ENCODE measurements at places on chromosomes 3 and 15. TPM values are rescaled to one million over a fixed set of nuclear protein-coding genes. Genes with fewer than 3 reads are reported as not detected.

DNA sequence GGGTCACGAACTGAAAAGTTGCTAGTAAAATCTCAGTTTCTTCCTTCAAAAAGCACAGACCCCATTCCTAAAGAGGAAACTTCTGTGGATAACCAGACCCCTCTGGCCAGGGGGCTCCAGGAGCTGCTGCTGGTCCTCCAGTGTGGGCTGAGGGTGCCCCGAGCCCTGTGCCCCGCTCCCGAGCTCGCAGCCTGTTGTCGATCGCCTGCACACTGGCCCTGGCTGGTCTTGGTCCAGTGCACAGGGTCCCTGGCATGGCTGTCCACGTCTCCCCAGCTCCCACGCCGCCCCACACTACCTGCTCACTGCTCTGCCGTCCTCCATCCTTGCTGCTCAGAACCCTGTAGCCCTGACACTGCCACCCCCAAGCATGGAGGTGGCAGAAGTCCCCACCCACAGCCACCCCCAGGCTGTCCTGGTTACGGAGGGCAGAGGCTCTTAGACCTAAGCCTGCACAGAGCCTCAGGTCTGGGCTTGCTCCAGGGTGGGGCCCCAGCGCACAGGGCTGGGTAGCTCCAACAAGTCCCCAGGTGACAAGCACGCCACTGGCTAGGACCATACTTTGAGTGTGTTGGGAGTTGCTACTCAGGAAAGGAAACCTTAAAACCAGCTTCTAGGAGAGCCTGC lies 87.0 kb downstream of the PLXNA1 start:
- peak; percentile 85 for ATAC-seq

DNA sequence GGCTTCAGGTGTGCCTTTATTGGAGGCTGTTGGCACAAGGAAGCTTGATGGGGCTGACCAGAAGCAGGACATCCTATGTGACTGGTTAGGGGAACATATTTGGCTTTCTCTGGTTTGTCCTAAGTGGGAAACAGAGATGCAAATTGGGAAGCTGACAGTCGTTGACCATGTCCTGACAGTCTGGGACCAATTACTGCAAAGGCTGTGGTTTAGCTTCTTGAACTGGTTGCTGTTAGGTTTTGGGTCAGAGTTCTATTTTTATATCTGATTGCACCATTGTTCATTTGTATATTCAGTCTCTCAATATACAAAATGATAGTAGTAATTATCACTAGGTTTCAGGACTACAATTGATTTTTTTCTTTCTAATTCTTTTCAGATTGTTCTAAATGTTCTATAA lies 36.8 kb downstream of the SNTN start:
- ATAC-seq = no peak

Gene CYP1A1
- total RNA-seq = not detected

Gene RTP3
- total RNA-seq = not detected

Gene EPM2AIP1
- total RNA-seq = 8.5 TPM

Gene ACSBG1
- total RNA-seq = not detected

Gene CTXN2
- total RNA-seq = not detected

DNA sequence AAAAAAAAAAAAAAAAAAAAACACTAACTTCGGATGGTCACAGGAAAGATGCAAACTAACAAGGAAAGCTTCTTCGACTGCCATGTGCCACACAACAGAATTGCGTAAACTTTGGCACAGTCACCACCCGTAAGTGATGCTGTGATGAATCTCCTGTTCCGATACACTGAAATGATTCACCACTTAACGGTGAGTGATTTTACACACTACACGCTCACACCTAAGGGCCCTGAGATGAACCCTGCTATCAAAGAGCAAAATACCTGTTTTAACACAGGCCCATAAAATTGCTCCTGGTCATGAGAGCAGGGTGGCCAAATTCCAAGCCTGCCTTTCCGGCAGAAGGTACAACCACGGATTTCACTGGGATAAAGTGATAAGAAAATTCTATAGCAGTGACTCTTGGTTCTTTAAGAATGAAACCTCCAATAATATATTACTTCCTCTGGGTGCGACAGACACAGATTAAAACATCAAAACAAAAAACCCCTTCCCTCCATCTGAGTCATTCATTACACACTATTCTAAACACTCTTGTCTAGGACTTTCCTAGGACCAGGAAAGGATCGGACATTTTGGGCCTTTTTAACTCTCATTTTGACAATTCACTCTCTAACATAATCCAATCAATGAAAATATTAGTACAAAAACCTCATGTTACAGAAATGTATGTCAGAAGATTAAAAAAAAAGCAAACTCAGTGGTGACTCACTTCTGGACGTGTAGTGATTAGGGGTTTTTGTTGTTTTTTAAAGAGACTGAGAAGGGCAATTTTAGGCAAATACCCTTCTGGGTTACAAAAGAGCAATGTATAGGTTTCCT lies 28.3 kb downstream of the LRIG1 start:
- peak; percentile 93 for ATAC-seq

DNA sequence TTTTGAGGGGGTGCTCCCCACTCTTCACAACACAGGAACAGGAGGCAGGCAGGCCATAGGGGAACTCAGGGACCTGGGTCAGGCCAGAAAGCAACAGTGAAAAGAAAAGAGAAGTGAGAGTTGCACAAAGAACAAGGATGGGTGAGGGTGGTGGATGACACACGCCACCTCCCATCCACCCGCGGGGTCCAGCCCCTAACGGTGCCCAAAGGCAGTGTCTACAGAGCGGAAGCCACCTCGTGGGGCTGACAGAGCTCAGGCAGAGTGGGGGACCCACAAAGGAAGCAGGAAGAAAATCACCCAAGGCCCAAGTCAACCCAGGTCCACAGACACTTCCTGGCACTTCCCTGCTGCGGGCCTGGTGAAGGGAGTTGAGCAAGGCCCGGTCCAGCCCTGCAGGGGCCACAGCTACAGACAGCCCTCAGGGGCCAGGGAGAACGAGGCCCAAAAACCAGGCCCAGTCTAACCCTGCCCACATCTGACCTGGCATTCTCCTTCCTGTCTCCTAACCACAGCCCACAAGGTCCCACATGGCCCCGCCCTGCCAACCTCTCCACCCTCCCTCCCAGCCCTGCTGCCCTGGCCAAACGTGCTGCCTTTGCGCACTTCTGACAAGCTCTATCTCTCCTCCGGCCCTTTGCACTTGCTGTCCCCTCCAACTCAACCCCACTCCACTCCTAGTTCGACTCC lies 5.9 kb downstream of the NUP210 start:
- ATAC-seq = peak; percentile 79

- peak; percentile 48 for ATAC-seq
Observed at GRCh38 chr3:150721285-150722130, 17.8 kb upstream of the ERICH6 start.

DNA sequence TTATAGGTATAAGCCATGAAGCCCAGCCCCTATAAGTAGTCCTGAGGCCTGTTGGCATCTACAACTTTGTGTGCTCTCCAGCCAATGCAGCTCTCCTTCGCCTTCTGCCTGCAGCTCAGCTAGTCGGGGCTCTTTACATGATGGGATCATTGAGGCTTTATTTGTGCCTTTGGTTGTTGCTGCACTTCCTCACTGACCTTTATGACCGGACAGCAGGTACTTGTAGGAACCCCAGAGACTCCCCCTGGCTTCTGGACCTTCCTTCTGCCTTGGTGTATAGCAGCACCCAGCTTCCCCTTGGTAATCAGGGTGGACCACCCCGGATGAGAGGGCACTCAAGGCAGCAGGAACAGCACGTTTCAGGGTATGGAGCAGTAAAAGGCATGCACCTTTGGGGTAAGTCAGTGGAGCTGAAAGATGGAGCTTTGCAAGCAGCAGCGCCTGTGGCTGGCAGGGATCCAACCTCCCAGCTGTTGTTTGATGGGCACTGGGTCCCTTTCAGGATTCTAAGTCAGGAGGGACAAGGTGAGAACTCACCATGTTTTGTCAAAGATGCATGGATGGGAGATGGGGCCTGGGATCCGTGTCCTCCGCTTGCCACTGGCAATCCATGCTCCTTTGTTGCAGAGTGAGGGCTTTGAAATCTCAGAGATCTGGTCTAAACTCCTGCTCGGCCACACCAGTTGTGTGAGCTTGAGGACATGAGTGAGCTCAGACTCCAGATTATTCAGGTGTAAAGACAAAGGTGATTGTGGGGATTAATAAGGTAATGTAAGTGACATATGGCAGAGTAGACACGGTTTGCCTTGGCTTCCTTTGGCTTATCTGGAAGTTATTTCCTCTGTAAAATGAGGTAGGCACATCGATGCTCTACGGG lies 65.1 kb upstream of the KLF13 start:
- ATAC-seq = no peak

Gene TMOD3
- 83.5 TPM for total RNA-seq

GRCh38 chr3:178465260-178466180 lies 70.7 kb upstream of the KCNMB2 start:
- no peak for ATAC-seq

Gene MUC4
- 43.5 TPM for total RNA-seq

GRCh38 chr15:68379058-68379758 lies 52.8 kb downstream of the ITGA11 start:
- no peak for ATAC-seq

GRCh38 chr15:73127302-73127936 lies 75.2 kb downstream of the NEO1 start:
- ATAC-seq = peak; percentile 44

Gene LRRC34
- total RNA-seq = 0.24 TPM

DNA sequence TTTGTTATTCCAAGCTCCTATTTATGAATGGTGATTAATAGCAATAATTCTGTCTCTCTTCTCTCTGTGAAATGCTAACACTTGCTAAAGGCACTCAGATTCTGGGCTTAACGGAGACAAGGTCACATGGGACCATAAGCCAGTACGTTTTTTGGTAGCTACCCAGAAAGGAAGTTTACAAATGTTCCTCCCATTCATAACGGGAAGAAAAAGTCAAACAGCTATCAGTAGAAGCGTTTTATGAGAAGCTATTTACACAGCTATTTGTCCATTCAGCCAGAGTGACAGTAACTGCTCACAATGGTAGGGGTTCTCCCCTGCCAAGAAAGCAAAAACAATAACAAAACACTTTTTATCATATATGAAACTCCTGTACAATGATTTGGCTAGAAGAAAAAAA lies 51.5 kb downstream of the ZMAT3 start:
- ATAC-seq = no peak

DNA sequence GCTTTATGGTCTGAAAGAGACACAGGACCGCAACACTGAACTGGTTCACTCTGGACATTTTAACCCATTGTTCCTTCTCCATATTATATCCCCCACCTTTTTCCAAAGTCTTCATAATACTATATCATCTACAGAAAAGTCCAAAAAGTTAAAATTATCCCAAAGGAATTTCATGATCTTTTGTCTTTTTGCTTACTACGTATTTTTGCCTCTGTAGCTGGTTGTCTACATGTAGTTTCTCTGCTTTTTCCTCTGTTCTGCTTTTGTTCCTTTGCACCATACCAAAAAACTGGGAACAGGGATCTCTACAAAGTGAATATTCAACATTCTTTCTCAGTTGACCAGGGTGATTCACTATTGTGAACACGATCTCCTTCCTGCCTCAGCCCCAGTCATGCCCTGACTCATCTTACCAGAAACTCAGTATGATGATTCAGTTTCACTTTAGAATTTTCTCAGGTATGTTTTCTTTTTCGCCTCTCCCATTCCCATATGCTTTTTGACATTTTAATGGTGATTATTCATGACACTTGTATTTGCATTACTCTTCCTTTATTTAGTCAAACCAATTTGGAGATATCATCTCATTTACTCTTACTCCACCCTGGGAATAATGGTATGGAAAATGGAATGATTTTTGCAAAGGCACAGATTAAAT lies 14.5 kb downstream of the EMC4 start:
- ATAC-seq = peak; percentile 95

Gene AHSG
- not detected for total RNA-seq

DNA sequence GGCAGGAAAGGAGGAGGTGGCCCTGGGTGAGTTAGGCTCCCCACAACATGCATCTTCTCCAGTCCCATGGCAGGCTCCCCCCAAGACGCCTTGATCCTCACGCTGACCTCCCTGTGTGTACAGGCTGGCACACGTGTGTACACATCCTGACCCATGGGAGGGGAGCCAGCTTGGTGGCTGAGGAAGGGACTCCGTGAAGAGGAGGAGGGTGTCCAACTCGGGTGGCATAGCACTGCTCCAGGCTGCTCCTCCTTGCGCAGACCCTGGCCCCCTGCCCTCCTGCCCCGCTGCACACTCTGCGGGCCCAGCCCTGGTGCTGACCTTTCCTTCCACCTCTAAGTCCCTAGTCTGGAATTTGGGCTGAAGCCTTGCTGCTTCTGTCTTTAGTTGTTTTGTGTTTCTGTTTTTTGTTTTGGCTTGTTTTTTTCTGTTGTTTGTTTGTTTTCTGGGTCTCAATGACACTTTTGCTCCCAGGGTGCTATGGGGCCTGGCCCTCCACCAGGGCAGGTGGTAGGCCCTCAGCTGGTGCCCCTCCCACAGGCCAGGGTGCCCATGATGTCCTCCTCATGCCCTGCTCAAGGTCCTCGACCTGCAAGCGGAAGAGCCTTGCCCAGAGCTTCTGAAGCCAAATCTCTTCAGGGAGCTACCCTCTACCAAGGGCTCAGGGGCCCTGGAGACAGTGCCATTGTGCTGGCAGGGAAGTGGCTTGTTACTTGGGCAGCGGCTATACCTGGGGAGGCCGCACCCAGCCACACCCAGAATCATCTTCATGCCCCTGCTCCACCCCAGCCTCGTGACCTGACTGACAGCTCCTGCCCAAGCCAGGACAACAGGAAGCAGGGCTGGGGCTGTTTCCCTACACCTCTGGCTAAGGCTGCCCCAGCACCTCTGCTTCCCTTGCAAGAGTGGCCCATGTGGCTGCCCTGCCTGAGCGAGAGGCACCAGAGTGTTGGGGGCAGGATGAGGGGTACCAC lies 5.1 kb downstream of the EPHB3 start:
- peak; percentile 75 for ATAC-seq

DNA sequence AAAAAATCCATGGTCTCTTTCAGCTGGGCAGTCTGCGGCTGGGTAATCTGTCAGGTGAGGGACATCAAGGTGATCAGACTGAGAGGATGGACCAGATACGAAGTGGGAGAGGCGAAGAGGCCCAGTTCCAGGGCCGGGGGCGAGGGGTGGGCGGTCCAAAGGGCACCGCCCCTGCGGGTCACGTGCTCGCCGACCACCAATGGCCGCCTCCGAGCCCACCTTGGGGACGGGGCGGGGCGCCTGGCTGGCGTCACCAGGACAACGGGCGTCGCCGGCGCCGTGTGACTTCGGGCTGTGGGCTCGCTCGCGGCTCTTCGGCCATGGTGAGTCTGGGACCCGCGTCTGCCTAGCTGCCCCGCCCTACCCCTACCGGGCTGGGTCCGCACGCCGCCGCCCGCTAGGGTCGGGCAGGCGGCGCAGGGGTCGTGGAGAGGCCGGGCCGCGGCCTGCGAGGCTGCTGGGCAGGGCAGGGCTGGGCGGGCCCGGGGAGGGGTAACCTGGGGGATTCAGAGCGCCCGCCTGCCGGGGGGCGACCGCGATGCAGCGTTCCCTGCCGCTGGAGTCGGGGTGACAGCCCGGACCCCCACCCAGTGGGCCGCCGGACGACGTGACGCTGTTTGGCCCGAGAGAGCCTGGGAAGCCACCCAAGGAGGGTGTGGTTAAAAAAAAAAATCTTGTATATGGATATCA lies at the start of gene FBXL2:
FBXL2 (plus strand) TSS at position 250 of the 690 bp plus-strand sequence; CDS start at position 321, 71 bp downstream.
- peak; percentile 71 for ATAC-seq

Data from esophagus mucosa (tissue), 1 donor.